ENCODE measurements at places on chromosomes 16 and 17.

DNA sequence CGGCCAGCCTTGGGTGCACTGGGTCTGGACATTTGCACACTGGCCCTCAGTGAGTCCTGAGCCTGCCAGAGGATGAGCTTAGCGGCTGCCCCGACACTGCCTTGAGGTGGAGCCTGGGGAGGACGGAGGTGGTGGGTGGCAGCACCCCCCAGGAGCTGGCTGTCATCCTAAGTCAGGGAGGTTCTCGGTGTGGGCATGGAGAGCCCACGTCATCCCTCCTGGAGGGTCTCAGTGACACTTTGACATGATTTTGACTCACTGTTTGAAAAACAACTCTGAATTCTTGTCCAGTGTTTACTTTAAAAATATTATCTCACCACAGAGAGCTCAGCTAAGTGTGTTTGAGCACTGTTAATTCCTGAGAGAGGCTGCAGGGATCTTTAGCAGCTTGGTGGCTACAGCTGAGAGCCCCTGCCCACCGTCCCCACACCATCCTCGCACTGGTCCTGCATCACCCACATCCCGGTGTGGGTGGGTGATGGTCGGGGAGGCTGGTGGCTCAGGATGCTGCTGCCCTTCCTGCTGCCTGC is 63.1 kb downstream of the BANP start:
- DNase-seq: no peak

DNA sequence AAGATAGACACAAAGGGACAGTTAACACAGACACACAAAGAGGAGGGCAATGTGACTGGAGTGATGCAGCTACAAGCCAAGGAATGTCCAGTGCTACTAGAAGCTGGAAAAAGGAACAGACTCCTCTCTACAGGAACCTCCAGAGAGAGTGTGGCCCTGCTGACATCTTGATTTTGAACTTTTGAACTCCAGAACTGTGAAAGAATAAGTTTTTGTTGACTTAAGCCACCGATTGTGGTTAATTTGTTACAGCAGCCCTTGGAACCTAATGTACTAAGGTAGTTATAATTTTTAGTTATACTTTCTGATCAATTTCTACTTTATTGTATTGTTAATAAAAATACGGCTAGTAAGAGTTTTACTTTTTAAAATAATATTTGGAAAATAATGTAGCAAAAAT is 129.1 kb downstream of the MYO1D start:
- DNase-seq: no peak

GRCh38 chr17:77064598-77064997 is 76.2 kb upstream of the SEC14L1 start:
- no peak for DNase-seq

GRCh38 chr17:7840441-7840840 is 6.4 kb downstream of the KDM6B start:
- DNase-seq: no peak

DNA sequence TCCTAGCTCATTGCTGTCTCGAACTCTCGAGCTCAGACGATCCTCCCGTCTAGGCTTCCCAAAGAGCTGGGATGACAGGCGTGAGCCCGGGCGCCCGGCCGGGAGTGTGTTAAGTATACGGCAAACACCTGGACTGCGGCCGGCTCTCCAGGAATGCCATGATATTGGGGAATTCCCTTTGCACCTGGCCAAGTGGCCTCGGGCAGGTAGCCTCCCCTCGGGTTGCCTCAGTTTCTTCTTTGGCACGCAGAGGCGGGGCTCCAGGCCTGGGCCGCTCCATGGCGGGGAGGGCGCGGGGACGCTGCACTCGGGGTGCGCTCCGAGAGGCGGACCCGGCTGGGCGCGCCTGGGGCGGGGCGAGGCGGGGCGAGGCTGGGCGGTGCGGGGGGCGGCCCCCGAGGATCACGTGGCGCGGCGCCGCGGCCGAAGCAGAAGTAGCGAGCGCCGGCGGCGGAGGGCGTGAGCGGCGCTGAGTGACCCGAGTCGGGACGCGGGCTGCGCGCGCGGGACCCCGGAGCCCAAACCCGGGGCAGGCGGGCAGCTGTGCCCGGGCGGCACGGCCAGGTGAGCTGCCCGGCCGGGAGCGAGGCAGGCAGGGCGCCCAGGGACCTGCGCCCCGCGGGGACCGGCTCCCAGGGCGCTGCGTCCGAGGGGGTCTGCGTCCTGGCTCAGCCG is at the start of gene PLCG2:
PLCG2 (plus strand) TSS at position 431 of the 675 bp plus-strand sequence. CDS start 6,699 bp downstream, outside the sequence.
- DNase-seq: no peak
